ENCODE measurements at places on chromosomes 11 and 22. TPM values are rescaled to one million over a fixed set of nuclear protein-coding genes. Genes with fewer than 3 reads are reported as not detected.

GRCh38 chr22:20550851-20551744 lies 43.7 kb downstream of the MED15 start:
- peak; percentile 63 for DNase-seq

The SMC1B gene
- total RNA-seq: not detected

The LDLRAD3 gene
- total RNA-seq: 0.79 TPM

The CDKN1C gene
- not detected for total RNA-seq

The ASPHD2 gene
- total RNA-seq: 33.3 TPM

- no peak for DNase-seq
Observed at GRCh38 chr11:73241300-73241699, 23.2 kb downstream of the P2RY2 start.

- no peak for DNase-seq
Observed at GRCh38 chr11:134994431-134994830, 582.4 kb upstream of the B3GAT1 start.

DNA sequence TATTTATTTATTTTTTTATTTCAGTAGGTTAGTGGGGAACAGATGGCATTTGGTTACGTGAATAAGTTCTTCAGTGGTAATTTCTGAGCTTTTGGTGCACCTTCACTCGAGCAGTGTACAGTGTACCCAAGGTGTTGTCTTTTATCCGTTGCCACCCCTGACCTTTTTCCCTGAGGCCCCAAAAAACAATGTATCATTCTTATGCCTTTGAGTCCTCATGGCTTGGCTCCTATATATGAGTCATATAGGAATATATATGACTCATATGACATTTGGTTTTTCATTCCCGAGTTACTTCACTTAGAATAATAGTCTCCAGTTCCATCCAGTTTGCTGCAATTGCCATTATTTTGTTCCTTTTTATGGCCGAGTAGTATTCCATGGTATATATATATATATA lies 763.9 kb downstream of the NTM start:
- DNase-seq: no peak

GRCh38 chr11:69073469-69073868 lies 24.7 kb downstream of the TPCN2 start:
- DNase-seq: no peak

- DNase-seq: no peak
Observed at GRCh38 chr11:118060869-118061268, 16.0 kb upstream of the TMPRSS4 start.

The NLRP14 gene
- 0.51 TPM for total RNA-seq

- no peak for DNase-seq
Observed at GRCh38 chr22:29695129-29695926, 24.5 kb upstream of the CABP7 start.

The MYEOV gene
- total RNA-seq: 0.22 TPM

GRCh38 chr11:74446532-74446938 lies 20.8 kb downstream of the KCNE3 start:
- no peak for DNase-seq

DNA sequence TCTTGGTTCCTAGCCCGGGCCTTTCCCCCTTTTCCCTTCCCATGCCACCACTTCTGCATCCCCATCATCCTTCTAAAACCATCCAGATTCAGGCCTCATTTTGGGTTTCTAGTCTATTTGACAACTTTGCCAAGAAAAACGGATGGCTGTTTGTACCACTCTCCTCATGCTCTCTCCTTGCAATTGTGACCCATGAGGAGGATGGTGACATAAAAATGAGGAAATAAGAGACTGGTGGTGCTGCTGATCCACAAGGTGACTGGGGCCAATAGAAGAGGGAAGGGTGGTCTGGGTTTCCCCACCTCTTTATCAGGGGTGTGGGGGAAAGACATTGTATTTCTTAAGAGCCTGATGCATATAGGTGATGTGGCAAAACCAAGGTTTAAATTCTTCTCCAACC lies 1.0 kb downstream of the MS4A4A start:
- DNase-seq: no peak
